Hematopoietic multipotent progenitor cell treated with erythropoietin and hydrocortisone succinate and interleukin-3 and kit ligand, for 15 days (in vitro differentiated cells): ENCODE measurements at places on chromosomes 1 and 21.

GRCh38 chr1:147434921-147435320 lies 106.4 kb upstream of the BCL9 start:
- no peak for DNase-seq

GRCh38 chr1:38662126-38662525 lies 197.4 kb downstream of the RRAGC start:
- DNase-seq, result no peak

DNA sequence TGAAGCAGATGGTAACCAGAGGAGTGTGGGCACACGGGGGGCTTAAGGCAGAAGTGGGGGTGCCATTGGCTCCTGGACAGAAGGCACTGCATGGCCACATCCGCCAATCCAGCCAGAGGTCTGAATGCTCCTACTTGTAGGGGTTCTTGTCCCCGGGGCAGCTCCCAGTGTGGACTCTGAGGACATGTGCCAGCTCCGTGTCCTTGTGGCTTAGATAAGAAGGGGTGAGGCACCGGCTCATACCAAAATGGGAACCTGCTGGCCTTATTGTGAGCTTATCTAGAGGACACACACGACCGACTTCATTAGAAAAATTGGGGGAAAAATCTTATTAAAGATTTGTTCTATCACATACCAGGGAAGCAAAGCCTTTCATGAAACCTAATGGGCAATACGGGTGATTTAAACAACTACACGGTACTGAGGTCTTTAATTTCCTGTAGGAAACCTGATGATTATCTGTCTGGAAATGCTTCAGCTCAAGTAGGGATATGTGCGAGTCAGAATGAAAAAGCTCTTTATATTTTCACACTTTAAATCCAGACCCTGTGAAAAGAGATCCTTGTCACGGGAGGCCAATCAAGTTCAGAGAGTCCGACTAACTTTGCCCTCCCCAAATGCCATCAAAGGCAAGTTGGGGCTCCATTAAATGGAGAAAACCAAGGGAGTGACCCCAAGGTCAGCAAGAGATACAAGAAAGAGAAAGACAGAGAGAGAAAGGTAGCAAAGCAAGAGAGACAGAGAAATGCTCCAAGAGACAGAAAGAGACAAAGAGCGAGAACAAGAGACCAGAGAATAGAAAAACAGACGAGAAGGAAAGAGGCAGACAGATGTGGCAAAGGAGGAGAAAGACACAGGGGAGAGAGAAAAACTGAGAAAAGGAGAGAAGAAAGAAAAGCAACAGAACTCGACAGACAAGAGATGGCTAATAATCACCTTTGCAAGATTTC lies 14.1 kb upstream of the KCNN3 start:
- DNase-seq, result peak; percentile 34

GRCh38 chr1:235657269-235657668 lies 7.7 kb upstream of the GNG4 start:
- DNase-seq, result no peak

GRCh38 chr1:239997515-239998311 lies 94.0 kb upstream of the FMN2 start:
- DNase-seq, result no peak

- no peak for DNase-seq
These were observed 5.2 kb upstream of the ERRFI1 start for GRCh38 chr1:8031176-8031785.

GRCh38 chr1:228316589-228317387 lies 89.8 kb downstream of the TRIM11 start:
- DNase-seq, result no peak

- DNase-seq, result no peak
These were observed 114.8 kb upstream of the PAXBP1 start for GRCh38 chr21:32886339-32886738.

DNA sequence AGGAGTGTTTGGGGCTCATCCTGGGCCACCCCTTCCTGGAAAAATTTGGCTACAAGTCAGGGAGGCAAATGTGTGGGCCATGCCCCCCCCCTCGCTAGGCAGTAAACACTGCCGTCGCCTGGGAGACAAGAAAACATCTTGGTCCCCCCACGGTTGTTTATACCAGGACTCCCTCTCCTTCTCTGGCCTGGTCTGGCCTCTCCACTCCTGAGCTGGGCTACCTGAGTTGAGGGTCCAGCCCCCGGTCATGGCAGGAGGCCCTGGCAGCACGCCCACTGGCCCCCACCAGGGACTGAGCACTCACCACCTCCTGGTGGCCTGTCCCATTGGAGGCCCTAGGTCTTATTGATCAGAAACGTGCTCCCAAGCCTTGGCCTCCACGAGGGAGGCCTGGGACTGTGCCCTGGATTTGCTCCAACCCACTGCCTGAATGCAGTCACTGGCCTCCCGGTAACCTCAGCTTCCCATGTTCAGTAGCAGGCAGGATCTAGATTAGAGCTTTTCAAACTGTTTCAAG lies 15.8 kb downstream of the KCNQ4 start:
- DNase-seq, result no peak

DNA sequence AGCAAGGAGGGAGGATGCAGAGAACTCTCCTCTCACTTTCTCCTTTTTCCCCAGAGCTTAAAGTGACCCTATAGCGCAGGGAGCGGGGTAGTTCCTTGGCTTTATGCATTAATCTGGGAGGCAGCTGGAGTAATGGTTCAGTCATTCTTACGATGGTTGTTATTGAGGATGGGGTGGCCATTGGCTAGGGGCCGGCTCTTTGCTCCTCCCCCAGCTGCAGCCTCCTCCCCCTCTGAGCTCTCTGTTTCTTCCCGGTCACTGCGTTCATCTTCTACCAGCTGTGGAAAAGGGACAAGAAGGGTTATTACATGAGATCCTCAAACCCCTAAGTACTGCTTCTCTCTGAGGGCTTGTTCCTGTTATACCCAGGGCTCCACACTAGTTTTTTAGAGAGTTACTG lies 8.6 kb downstream of the CERS2 start:
- no peak for DNase-seq

GRCh38 chr1:82160036-82160435 lies 359.3 kb downstream of the ADGRL2 start:
- no peak for DNase-seq

DNA sequence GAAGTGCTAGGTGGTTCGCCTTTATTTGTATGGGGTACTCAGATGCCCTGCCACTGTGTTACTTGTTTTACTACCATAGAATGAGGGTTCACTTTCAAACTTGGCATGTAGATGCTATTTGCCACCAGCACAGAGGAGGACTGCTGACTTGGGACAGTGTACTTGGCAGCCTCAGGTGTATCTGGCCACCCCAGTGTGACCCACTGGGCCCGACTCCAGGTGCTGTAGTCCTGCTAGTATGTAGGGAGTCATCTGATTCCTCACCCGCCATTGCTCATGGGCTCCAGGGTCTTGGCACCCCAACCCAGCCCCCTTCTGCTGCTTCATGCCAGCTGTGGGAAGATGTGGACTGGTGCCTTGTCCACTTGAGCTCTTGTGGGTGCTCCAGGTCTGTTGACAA lies 40.0 kb downstream of the ZNF678 start:
- no peak for DNase-seq
